Progenitor cell of endocrine pancreas (in vitro differentiated cells): ENCODE measurements at places on chromosomes 11 and 22. TPM values are rescaled to one million over a fixed set of nuclear protein-coding genes. Genes with fewer than 3 reads are reported as not detected.

- H3K4me1 ChIP-seq, result peaks cover 7% of the 10 kb centered on the region
- no peaks in the 10 kb centered on the region for H3K36me3 ChIP-seq
- no peak overlapping the region for H3K4me3 ChIP-seq
- no peak overlapping the region for H3K27ac ChIP-seq
Measured at GRCh38 chr11:10900681-10901415, 43.0 kb upstream of the ZBED5 start.

DNA sequence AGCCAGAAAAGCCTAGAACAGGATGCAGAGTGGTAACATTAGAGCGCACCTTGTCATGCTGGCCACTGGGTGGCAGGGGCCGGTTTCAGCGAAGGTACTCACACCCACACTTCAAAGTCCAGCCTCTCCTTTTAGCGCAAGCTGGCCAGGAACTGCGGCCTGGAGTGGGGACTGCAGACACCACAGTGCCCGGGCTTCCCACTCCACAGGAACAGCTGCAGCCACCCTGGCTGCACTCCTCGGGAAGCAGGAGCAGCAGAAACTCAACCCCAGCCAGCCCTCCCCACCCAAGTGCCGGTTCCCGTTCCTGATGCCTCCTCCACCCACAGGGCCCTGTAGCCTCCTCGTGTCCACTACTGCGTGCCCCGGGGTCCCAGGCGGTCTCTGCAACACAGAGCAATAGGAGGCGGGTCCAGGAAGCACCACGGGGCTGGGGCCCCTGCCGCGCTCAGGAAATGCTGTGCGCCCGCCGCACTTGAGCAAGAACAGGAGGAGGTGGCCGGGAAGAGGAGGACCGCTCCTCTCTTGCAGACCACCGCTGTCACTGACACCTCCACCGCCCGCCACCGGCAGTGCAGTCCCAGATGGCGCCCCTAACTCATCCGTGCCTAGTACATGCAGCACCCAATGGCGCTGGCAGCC lies 2.2 kb downstream of the RFPL2 start:
- H3K4me3 ChIP-seq, result peak overlapping the region; percentile 3
- peak; percentile 45 for DNase-seq
- peaks cover 44% of the 10 kb centered on the region for H3K27me3 ChIP-seq
- H3K4me1 ChIP-seq, result peaks cover 16% of the 10 kb centered on the region

GRCh38 chr22:24952837-24953383 lies 394 bp downstream of the KIAA1671 start:
- no peaks in the 10 kb centered on the region for H3K27me3 ChIP-seq
- peaks cover 31% of the 10 kb centered on the region for H3K4me1 ChIP-seq
- H3K4me3 ChIP-seq, result peak overlapping the region; percentile 94
- DNase-seq, result peak; percentile 36
- peaks cover 2% of the 10 kb centered on the region for H3K36me3 ChIP-seq
- peak overlapping the region; percentile 99 for H3K27ac ChIP-seq

GRCh38 chr22:37062376-37062675 lies 10.8 kb downstream of the KCTD17 start:
- no peak overlapping the region for H3K4me3 ChIP-seq
- H3K4me1 ChIP-seq, result peaks cover 3% of the 10 kb centered on the region

DNA sequence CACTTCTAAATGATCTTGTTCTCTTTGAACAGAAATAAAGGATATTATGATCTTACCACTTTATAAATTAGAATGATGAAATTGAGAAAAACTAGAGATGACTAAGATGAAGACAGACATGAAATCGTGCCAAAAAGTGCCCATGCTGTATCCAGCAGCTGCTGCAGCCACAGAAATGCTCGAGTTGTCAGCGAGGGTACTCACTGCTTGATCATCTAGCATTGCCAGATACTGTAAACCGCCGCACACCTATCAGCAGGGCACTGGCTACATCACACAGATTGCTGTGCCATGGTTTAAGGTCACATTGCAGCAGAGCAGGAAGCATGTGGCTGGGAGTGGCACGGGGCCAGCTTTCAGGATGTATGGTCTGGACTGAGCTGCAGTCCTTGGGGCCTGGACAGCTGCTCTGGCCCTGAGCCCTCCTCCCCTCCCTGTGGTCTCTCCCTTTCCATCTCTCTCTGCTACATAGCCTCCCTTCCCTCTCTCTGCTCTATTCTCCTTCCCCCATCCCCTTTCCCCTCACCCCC lies 51.0 kb upstream of the SEPTIN5 start:
- peaks cover 2% of the 10 kb centered on the region for H3K4me1 ChIP-seq
- H3K36me3 ChIP-seq, result no peaks in the 10 kb centered on the region
- no peak for DNase-seq
- H3K27me3 ChIP-seq, result peaks cover 32% of the 10 kb centered on the region
- H3K4me3 ChIP-seq, result no peak overlapping the region

The MUC6 gene
- total RNA-seq, result 1.6 and 1.9 TPM in 2 replicates

DNA sequence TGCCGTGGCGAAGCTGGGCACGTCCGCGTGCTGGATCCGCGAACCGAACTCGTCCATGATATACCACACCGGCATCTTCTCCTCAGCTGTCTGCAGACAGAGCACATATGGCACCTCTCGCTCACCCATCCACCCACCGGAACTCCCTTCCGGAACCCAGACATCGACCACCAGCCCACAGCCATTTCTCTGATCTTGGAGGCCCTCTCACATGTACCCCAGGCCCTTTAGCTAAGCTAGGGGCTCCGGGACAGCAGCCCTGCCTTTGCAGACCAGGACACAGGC lies 7.1 kb downstream of the TTLL12 start:
- H3K27ac ChIP-seq, result no peak overlapping the region
- H3K4me3 ChIP-seq, result no peak overlapping the region
- DNase-seq, result no peak
- H3K27me3 ChIP-seq, result no peaks in the 10 kb centered on the region
- no peaks in the 10 kb centered on the region for H3K4me1 ChIP-seq

- H3K4me3 ChIP-seq, result no peak overlapping the region
- H3K27me3 ChIP-seq, result no peaks in the 10 kb centered on the region
- no peaks in the 10 kb centered on the region for H3K36me3 ChIP-seq
- DNase-seq, result no peak
- H3K27ac ChIP-seq, result no peak overlapping the region
Measured at GRCh38 chr11:14764579-14765527, 121.2 kb downstream of the PDE3B start.

DNA sequence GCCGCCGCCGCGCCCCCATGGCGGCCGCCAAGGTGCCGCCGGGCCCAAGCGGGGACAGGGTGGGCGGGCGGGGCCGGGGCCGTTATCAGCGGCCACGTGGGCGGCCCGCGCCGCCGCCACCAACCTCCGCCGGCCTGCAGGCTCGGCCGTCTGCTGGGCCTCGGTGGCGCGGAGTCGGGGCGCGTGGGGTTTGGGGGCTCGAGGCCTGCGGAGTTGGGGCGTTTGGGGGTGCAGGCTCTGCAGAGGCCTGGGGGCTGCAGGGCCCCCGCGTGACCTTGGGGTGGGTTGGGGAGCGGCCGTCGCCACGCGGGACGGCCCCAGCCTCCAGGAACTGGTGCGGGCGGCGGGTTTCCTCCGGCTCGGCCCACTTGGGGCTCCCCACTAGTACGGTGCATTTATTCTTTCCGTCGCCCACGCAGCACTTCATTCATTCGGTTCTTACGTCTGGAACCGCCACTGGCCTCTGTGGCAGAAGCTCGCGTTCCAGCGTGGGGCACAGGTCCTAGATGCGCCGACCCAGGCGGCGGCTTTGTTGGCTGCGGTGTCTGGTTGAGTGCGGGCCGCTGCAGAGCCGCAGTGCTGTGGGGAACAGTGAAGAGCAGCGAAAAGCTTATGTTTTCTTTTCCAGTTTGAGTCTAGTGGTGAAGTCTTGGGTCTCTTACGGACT lies 740 bp upstream of the TRMT2A start:
- no peak for DNase-seq
- H3K27ac ChIP-seq, result peak overlapping the region; percentile 92
- H3K36me3 ChIP-seq, result peaks cover 6% of the 10 kb centered on the region
- H3K4me1 ChIP-seq, result peaks cover 12% of the 10 kb centered on the region
- peak overlapping the region; percentile 87 for H3K4me3 ChIP-seq
- H3K27me3 ChIP-seq, result no peaks in the 10 kb centered on the region

DNA sequence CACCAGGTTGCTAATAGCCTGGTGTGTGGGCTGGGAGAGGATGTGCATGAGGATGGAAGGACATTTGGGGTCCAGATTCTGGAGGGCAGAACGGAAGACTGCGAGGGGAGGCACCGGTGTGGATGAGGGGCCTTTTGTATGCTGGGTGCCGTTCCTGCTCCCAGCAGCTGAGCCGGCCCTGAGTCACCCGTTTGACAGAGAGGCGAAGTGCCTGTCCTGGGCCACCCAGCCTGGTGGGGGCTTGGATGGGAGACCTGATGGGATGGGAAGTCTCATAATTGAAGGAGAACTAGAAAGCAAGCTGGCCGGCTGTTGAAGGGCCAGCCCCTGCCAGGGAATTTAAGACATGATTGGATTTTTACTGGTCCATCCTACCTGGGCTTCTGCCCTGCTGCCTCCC lies 10.8 kb downstream of the CACNA1I start:
- H3K27ac ChIP-seq, result no peak overlapping the region
- no peaks in the 10 kb centered on the region for H3K4me1 ChIP-seq
- no peak overlapping the region for H3K4me3 ChIP-seq
- H3K27me3 ChIP-seq, result peaks cover 33% of the 10 kb centered on the region
- H3K36me3 ChIP-seq, result no peaks in the 10 kb centered on the region

The MRGPRX4 gene
- total RNA-seq, result not detected in 2 replicates

- DNase-seq, result no peak
- H3K36me3 ChIP-seq, result no peaks in the 10 kb centered on the region
- no peak overlapping the region for H3K27ac ChIP-seq
- H3K27me3 ChIP-seq, result no peaks in the 10 kb centered on the region
- no peak overlapping the region for H3K4me3 ChIP-seq
Measured at GRCh38 chr22:40982482-40983385, 31.6 kb downstream of the RBX1 start.

- no peak for DNase-seq
- no peaks in the 10 kb centered on the region for H3K4me1 ChIP-seq
- H3K36me3 ChIP-seq, result peaks cover 7% of the 10 kb centered on the region
- H3K27ac ChIP-seq, result no peak overlapping the region
- H3K4me3 ChIP-seq, result no peak overlapping the region
- no peaks in the 10 kb centered on the region for H3K27me3 ChIP-seq
Measured at GRCh38 chr22:19039796-19040280, 82.4 kb downstream of the DGCR2 start.

DNA sequence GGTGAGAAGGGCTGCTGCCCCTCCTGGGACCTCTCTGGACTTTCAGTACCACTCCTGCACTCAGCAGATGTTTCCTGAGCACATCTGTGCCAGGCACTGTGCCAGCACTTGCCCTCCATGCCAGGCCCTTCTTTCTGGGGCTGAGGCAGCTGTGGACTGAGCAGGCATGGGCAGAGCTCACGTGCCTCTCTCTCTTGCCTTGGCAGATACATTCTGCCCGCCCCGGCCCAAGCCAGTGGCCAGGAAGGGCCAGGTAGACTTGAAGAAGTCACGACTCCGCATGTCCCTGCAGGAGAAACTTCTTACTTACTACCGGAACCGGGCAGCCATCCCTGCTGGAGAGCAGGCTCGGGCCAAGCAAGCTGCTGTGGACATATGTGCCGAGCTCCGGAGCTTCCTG lies 8.3 kb upstream of the ATF4 start:
- H3K4me1 ChIP-seq, result no peaks in the 10 kb centered on the region
- H3K27me3 ChIP-seq, result no peaks in the 10 kb centered on the region
- no peak for DNase-seq

The FOLH1 gene
- not detected in 2 replicates for total RNA-seq

GRCh38 chr11:114386131-114386530 lies 14.2 kb downstream of the C11orf71 start:
- no peak for DNase-seq
- H3K4me1 ChIP-seq, result peaks cover 1% of the 10 kb centered on the region
- H3K4me3 ChIP-seq, result no peak overlapping the region
- H3K36me3 ChIP-seq, result no peaks in the 10 kb centered on the region
- H3K27me3 ChIP-seq, result peaks cover 3% of the 10 kb centered on the region
- H3K27ac ChIP-seq, result no peak overlapping the region

DNA sequence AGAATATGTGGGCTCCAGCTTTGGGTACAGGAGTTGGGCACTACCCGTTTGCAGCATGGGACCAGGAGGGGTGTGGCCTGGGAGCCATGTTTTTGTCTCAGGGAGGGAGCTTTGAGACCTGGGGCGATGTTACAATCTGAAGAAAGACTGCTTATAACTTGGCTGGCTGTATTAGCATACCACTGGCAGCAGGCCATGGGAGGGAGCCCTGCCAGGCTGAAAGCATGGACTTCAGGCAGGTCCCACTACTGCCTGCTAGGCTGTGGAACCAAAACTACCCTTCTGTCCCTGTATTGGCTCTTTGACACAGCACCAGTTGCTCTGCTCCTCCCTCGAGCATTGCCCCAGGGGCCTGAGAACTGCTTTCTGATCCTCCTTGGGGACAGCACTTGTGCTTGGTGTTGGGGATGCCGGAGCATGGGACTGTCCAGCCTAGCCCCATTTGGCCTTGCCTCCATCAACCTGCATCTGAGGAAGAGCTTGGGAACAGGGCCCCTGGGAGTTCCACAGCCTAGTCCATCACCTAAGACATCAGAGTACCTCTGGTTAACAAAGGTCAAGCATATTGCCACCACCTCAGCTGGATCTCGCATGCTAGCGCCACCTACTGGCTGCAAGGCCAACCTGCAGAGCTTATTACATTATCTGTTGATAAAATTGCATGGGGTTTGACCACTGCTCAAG lies 217.4 kb downstream of the SBF2 start:
- H3K27me3 ChIP-seq, result no peaks in the 10 kb centered on the region
- no peak overlapping the region for H3K27ac ChIP-seq
- no peak for DNase-seq
